ENCODE measurements at places on chromosomes 1 and 21.

- no peak for DNase-seq
Observed at GRCh38 chr1:99566290-99567021, 79.5 kb upstream of the PALMD start.

- no peak for DNase-seq
Observed at GRCh38 chr1:50562106-50562505, 138.9 kb upstream of the DMRTA2 start.

DNA sequence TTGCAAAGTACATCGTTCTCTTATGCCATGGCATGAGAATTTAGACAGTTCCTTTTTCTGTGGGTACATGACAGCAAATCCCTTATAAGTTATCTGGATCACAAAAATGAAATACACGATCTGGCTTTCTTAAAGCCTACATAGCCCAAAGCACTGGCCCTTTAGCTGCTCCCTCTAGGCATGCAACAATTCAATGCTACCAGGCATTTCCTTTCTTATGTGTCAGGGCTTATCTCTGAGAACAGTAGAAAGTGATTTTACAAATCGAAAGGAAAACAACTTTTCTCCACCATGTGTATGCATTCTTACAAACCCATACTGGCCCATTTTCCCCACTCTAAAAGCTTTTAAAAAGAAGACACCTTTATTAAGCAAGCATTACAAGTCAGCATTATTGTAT lies 139.7 kb downstream of the GRIK1 start:
- DNase-seq = no peak

DNA sequence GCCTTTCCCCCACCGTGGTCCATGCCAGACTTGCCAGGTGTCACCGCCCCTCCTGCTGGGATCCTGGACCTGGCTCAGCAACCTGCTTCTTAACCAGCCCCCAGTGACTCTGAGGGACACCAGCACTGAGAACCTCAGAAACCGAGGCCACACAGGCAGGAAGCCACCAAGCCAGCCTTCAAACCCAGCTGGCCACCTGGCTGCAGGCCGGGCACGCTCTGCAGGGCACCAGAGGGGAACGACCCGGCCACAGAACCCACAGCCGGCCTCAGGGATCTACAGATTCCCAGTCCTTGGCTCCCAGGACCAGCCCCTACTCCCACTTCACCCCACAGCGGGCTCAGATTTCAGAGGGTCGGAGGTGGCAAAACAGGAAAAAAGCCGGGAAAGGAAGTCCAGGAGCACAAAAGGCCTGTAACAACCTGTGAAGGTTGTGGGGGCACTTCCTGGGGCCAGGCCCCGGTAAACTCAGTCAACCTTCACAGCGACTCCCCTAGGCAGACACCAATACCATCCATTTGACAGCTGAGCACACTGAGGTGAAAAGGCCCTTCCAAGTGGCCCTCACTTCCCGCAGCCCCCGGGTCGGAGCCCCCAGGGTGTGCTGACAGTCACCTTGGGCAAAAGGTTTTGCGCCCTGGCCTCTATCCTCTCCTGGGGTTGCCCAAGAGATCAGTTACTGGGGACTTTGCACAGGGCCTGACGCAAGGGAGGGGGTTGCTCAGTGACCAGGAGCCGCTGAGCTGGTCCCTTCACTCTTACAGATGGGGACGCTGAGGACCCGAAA lies 14.1 kb downstream of the RUNX3 start:
- DNase-seq = no peak

DNA sequence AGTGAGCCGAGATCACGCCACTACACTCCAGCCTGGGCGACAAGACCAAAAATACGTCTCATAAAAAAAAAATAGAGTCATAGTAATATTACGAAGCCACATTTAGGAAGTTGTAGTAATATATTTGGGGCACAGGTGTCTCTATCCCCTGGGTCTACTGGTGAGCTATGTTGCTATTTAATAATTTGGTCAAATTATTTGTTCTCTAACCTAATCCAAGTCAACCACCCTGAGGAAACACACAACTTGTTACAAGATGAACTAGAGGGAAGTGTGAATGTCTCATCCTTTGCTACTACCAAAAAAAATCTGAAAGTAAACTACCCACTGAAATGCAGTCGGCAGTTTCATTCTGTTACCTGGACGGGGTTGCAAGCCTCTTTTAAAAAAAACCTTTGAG lies 35.3 kb downstream of the RGS8 start:
- no peak for DNase-seq

DNA sequence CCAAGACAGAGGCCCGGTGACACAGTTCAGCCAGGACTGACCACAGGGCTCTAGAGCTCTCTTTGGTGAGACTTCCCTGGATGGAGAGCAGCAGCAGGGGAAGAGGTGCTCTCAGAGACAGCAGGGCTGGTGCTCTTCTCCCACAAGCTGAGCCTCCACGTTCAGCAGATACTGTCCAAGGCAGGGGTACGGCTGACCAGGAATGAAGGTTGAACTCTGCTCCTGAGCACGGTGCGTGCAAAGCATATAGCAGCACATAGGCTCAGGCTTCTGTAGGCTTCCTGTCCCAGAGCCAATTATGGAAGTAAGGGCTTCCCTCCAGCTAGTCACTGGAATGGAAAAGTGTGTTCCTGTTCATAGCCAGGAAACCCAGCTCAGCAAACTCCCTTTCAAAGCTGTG lies 23.9 kb downstream of the DMBX1 start:
- DNase-seq = no peak

DNA sequence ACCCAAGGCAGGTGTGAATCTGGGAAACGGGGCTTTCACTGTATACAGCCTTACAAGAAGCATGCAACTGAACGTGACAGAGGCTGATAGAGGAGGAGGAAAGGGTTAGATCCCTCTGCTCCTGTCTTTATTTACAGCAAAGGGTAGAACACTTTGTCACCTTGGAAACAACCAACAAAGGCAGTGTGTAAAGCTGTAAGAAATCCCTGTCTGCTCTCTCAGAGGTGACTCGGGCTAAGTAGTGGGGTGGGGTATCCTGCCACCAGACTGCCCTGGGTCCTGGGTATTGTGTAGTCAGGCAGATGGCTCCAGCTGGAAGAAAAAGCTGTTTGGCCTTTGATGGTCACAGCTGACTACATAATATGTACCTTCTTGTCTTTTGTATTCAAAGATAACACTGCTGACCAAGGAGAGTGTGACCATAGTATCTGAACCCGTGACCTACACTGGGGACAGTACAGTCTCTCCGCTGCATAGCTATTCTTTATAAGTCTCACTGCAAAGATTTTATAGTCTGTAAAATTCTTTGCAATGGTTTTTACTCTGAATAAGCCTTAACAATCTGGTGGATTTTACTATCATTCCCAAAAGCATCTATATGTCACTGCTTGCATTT lies 22.1 kb upstream of the POU2F1 start:
- DNase-seq = no peak

DNA sequence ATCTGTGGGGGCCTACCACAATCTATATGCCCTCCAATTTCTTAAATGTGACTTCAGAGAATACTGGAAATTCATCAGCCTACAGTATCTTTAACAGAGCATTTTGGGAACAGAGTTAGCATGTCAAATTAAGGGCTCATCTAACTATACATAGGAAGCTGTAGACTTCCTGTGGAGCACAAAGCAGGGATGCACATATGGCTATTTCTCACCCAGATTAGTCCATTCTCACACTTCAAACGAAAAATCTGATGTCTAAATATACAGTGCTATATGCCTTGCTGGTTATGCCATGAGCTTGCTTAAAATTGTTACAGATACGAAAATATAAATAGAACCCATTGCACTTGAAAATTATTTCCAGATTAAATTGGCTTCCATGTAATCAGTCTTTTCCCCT lies 1922.8 kb downstream of the MRPL39 start:
- no peak for DNase-seq

- no peak for DNase-seq
Observed at GRCh38 chr1:28010969-28011368, 51.2 kb downstream of the XKR8 start.
